ENCODE measurements at places on chromosomes 4 and X.

DNA sequence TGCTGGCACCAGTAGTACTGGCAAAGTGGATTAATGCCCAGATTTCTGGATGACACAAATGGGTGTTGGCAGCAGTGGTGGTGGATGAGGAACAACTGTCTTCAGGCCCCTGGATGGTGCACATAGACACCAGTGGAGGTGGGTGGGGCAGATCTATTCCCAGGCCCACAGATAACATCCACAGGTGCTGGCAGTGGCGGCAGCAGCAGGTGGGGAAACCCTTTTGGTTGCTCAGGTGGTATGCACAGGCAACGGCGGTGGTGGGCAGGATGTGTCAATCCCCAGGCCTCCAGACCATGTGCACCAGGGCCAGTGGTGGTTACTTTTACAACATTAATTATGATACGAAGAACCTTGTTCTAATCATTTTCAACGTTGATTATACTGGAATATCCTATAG lies 48.9 kb upstream of the FAT4 start:
- no peak for DNase-seq

GRCh38 chr4:621296-622070 lies 3.9 kb upstream of the PDE6B start:
- no peak for DNase-seq

- DNase-seq = no peak
These were observed 588 bp downstream of the ART3 start for GRCh38 chr4:76074993-76075600.

- DNase-seq = no peak
These were observed 811 bp downstream of the FLNA start for GRCh38 chrX:154373340-154374306.

DNA sequence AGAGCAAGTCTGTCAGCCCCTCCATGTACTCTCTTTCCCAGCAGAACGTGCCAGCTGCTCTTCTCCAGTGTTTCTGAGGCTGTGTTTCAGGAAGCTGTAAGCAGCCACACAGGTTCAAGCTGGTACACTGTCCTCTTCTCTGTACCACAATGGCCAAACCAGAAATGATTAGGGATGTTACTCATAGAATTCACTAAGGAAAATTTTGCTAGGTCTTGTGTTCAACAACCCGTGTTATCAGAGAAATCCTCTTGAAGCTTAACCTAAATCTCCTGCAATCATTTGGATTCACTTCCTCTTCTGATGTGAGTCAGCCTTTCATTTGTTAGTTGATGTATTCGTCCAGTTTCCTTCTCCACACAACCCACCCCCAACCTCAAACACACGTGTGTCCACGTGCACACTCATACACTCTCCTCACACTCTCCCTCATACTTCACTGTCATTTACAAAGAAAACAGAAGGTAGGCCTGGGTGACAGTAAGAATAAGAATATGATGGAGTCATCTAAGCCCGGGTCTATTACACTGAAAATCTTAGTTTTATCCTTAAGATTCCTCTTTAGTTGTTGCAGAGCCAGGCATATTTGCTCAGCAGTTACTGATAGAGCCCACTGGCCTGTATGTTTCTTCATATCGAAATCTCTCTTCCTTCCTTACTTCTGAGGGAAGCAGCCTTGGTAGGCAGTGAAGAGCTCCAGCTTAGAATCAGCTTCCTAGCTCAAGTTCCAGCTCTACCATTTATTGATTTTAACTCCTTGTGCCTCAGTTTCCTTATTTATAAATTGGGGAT lies 63.4 kb downstream of the DCUN1D4 start:
- DNase-seq = no peak

- no peak for DNase-seq
These were observed 583.0 kb downstream of the BCOR start for GRCh38 chrX:39514801-39515200.

- no peak for DNase-seq
These were observed 122.0 kb upstream of the NRK start for GRCh38 chrX:105700331-105700730.

GRCh38 chr4:179941911-179942310 lies 2301.3 kb upstream of the TENM3 start:
- no peak for DNase-seq

Measured in stimulated activated CD4-positive, alpha-beta T cell treated with anti-CD3 and anti-CD28 coated beads, TNF-alpha, amount 100 ng/mL, for 1 hour (primary cell).